Stimulated activated naive CD4-positive, alpha-beta T cell (primary cell): ENCODE measurements at places on chromosomes 12 and 14.

DNA sequence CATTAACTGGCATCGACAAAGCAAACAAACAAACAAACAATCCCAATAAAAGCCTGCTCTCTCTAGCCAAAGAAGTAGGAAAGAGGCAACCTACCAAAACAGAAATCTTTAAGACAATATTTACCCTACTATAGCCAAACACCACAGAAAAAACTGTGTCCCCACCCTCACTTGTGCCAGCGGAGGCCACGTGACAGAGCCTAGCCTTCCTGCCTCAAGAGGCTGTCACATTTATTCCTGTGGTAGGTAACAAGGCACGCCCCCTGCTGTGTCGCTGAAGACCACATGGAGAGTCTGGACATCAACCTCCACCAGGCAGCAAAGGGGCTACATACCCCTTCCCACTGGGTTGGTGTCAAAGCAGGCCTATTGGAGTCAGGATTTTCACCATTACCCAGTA is 148.1 kb downstream of the LMNTD1 start:
- DNase-seq = no peak

- peak; percentile 15 for DNase-seq
Measured at GRCh38 chr14:70893858-70894291, 13.4 kb upstream of the PCNX1 start.

GRCh38 chr12:30927222-30927611 is 669 bp downstream of the TSPAN11 start:
- DNase-seq = no peak

DNA sequence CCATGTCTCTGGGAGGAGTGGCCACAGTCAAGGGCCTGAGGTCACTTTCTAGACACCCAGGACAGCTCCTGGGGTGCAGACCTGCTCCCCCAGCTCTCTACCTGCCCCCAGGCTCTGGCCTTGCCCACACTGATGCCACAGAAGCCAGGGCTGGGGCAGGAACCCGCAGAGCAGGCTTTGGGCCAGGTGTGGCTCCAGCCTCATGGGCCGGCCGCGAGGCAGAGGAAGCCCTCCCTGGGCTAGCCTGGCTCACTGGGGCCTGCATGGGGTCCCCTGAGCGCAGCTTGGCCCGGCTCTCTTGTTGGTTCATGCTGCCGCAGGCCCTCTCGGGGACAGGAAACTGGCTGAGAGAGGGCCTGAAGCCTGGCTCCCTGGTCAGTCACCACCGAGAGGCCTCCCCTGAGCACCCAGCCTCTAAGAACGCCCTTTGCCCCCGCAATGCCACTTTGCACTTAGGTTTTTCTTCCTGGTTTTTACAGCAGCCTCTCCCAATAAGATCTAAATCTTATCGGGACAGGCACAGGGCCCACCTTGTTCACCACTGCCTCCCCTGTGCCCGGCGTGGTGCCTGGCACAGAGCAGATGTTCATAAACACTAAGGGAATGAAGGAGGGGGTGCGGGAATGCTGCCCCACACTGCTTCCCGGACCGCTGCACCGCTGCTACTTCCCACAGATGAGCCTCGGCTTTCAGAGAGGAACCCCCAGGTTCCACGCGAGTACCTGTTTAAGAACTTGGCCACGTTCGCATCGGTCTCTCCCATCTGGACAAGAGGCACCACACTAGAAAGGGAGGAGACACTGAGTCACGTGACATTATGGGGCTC is 14.7 kb downstream of the MMAB start:
- no peak for DNase-seq

DNA sequence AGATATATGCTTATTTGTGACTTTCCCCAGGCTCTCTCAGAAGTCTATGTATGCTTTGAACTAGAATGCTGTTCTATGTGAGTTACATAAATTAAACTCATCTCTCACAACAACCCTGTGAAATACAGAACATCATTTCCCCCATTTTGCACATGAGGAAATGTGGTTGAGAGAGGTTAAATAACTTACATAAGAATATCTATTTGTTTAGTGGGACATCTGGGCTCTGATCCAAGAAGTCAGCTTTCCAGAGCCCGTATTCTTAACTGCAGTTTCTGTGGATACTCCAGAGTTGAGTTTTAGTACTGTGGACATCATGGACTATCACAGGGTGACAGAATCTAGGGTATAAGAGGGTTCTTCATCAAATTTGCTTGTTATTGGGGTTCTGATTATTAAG is 242.5 kb upstream of the ARHGAP5 start:
- no peak for DNase-seq

DNA sequence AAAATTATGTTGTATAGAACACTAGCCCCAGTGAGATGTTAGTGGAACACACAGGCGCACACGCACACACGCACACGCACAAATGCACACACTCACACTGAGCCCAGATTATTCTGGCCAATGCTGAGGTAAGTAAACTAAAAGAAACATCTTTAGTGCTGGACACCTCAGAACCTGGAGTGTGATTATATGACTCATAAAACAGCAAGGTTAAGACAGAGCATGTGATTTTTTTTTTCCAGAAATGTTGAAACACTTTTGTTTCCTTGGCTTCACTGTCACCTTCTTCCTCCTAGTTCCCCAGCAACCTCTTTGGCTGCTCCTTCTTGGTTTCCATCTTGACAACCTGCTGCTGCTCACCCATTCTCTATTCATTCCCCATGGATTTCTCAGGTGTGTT is 141.0 kb upstream of the ALG10B start:
- DNase-seq = no peak

- no peak for DNase-seq
Measured at GRCh38 chr12:105267711-105268110, 31.7 kb upstream of the APPL2 start.
